ENCODE measurements at places on chromosomes 7 and 10.
A peak's percentile ranks its signal among the peaks of the same experiment; 100 is the strongest.

- no peak for DNase-seq
These were observed 17.6 kb upstream of the MCM10 start for GRCh38 chr10:13143766-13144165.

- DNase-seq: no peak
These were observed 100.6 kb downstream of the GPR26 start for GRCh38 chr10:123766761-123767160.

GRCh38 chr7:16991551-16991950 is 109.8 kb upstream of the AGR3 start:
- no peak for DNase-seq

- DNase-seq: no peak
These were observed 16.3 kb downstream of the TES start for GRCh38 chr7:116226664-116227063.

DNA sequence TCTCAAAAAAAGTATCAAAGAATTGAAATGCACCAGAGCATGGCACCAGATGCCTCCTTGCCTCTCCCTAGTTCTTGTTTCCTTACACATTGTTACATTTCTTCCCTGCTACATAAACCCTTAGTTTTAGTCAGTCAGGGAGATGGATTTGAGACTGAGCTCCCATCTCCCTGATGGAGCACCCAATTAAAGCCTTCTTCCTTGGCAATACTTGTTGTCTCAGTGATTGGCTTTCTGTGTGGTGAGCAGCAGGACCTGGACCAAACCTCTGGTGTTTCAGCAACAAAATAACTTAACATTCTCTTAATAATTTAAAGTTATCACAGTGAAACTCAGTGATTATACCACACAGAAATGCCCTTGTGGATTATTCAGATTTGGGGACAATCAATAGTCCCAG is 26.9 kb downstream of the PPP1R3C start:
- DNase-seq: no peak

- DNase-seq: no peak
These were observed 67.3 kb downstream of the PTN start for GRCh38 chr7:137276189-137276588.

GRCh38 chr10:72511459-72511858 is 114.4 kb downstream of the MICU1 start:
- no peak for DNase-seq

GRCh38 chr7:127586346-127586745 is 950 bp upstream of the GCC1 start:
- no peak for DNase-seq

- no peak for DNase-seq
These were observed 43.6 kb downstream of the TSPAN15 start for GRCh38 chr10:69494626-69495558.

DNA sequence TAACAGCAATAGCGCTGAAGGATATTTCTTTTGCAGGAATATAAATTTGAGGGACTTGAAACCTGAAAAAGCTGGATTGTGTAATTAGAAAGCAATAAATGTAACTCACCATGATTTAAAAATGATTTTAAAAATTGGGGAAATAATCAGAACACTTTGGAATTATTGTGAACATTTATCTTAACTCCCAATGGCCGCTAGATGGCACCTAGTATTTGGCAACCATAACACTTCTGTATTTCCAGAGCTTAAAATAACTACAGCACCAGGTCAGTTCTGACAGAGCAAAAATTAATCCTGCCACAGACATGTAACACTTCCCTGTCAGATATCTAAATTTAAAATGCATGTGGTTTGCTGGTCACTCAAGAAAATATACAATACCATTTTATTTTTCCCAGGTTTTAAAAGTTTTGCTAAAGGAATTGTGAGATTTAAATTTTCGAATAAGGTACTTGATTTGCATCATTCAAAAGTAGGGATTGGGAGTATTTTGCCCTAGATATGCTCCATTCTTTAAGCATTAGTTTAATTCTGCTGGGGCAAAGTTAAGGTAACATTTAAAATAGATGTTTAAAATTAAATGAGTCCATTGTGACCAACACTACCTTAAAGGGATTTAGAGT is 144.5 kb downstream of the PPP1R3A start:
- DNase-seq: no peak

DNA sequence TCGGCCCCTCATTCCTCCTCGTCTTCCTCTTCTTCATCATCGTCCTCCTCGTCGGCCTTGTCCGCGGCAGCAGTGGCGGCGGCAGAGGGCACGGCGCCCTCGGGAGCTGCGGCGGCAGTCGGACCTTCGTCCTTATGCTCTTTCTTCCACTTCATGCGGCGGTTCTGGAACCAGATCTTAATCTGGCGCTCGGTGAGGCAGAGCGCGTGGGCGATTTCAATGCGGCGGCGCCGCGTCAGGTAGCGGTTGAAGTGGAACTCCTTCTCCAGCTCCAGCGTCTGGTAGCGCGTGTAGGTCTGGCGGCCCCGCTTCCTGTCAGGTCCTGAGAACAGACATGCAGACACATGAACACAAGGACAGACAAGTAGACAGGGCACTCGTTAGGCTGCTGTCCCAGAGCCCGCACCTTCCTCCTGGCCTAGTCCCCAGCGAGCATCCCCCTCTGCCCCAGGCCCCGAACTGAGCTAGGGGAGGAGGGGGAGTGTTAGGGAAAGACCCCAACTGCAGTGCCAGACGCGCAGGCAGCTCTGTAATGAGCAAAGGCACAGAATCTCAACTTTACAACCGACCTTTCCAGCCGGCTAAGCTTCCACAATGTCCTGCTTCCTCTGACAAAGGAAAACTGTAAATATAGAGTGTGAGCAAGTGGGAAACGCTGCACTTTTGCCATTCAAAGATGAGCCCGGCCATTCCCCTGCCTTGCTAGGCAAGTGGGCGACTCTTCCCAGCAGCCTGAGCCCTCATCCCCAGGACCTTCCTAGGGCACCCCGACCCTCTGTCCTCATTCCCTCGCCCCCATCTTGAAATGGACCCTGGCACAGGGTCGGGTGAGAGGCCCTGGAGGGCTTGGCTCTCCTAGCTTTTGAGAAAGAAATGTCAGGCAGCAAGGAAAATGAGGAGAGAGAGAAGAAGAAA is 1.3 kb downstream of the HOXA7 start:
- DNase-seq: no peak

DNA sequence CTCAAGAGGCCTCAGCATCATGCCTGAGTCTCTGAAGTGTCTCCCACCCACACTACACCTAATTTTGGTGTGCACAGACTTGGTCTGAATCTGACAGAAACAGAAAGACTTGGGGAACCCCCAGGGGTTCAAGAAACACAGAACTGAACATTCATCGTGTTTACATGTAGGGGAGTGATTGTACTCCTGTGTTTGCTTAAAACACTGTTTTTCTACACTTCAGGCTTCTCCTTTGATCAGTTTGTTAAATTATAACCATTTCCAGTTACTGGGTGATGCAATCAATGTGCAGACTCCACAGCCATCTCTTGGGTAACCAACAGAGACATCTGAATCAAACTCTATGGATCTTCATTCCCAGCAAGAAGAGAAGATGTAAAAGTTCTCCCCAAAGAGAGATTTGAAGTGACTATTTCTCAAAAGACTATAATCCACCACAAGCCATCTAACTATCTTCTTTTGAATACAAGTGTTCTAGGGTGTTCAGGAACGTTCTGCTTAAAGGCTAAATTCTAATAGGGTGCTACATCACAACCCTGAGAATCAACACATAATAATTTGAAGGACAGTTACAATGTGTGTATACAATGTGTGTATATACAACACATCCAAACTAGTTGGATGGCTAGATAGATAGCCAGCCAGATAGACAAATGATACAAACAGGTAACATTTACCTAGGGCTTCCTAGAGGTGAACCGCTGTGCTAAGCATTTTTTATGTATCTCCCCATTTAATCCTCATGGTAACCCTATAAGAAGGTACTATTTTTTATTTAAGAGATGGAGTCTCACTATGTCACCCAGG is 34.2 kb downstream of the DNAJC12 start:
- DNase-seq: no peak

- no peak for DNase-seq
These were observed 3.5 kb upstream of the EN2 start for GRCh38 chr7:155454183-155455112.

DNA sequence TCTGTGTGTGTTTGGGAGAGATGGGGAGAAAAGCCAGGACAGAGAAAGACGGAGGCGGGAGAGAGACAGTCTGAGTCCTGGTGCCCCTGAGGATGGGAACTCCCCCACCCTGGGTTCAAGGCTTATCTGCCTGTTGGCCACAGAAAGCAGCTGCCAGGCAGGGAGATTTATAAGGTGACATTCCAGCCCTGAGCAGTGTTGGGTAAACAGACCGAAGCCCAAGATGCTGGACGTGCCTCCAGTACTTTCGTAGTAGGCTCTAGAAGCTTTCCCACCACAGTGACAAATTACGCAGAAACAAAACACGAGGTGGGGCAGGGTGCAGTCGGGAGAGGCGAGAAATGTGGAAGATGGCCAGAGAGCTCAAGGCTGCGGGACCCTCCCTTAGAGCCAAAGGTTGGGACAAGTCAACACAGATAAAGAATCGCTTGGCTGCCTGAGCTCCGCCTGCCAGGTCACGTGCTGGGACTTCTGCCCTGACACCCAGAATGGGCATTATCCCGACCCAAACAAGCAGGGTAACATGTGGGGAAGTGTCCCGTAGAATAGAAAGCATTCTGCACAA is 41.1 kb downstream of the CCDC3 start:
- no peak for DNase-seq

- no peak for DNase-seq
These were observed 123.6 kb downstream of the TCF7L2 start for GRCh38 chr10:113073549-113074189.

GRCh38 chr10:98364432-98365102 is 50.4 kb downstream of the PYROXD2 start:
- no peak for DNase-seq

DNA sequence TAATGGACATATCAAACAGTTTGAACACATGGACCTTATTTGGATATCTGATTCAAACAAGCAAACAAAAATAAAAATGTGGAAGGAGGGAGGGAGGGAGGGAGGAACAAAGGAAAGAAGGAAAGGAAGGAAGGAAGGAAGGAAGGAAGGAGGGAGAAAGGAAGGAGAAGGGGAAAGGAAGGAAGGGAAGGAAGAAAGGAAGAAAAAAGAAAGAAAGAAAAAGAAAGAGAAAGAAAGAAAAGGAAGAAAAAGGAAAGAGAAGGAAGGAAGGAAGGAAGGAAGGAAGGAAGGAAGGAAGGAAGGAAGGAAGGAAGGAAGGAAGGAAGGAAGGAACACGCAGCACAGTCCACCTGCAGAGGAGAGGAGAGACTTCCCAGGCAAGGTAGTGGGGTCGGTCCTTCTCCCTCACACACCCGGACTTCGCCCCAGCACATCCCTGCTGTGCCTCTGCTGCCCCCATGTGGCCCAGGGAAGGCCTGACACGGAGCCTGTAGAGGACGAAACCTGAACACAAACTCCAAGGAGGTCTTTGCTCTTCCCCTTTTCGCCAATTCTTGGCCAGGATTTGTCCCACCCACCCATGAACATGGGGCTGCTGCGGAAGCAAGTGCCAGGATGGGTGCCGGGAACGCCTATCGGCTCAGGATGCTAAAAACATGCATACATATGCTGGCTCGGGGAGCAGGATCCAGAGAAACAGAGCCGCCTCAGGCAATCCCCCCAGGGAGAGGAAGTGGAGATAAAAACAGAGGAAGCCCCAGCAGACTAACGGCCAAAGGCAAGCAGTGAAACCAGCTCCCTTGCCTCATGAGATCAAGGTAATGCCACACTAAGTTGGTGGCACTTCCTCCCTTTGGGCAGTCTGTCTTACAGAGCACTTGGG is 52.3 kb upstream of the DGKI start:
- peak; percentile 53 for DNase-seq

DNA sequence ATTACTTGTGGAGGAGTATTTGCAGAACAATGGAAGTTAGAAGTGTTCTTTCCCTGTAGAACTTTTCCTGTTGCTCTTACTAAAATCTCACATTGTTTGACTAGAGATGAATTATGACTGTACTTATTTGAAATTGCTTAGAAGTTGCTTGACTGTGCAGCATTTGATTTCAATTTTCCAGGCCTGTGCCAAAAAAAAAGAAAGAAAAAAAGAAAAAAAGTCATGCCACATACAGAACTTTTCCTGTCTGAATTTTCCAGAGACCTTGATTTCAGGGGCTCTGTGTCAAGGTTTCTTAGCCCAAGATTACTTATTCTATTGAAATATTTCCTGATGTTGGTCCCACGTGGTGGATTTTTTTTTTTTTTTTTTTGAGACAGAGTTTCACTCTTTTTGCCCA is 3.5 kb upstream of the FAM171A1 start:
- DNase-seq: no peak

- no peak for DNase-seq
These were observed 41.4 kb downstream of the HTR7 start for GRCh38 chr10:90816466-90816865.

DNA sequence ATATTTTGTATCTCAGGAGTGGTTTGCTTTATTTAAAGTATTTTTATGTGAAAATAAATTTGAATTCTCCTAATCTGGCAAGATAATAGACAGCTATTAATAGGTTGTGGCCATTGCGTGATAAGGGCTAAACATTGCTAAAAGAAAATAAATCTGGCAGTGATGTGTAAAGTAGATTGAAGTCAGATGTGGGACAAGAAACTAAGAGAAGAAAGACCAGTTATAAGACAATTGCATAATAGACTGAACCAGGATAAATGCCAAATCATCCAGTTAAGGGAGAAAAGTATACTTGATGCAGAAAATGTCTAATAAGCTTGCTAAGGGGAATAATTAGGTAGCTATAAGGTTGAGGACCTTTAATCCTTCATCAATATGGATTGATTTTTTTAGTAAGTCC is 197.5 kb upstream of the CSTF2T start:
- DNase-seq: no peak

DNA sequence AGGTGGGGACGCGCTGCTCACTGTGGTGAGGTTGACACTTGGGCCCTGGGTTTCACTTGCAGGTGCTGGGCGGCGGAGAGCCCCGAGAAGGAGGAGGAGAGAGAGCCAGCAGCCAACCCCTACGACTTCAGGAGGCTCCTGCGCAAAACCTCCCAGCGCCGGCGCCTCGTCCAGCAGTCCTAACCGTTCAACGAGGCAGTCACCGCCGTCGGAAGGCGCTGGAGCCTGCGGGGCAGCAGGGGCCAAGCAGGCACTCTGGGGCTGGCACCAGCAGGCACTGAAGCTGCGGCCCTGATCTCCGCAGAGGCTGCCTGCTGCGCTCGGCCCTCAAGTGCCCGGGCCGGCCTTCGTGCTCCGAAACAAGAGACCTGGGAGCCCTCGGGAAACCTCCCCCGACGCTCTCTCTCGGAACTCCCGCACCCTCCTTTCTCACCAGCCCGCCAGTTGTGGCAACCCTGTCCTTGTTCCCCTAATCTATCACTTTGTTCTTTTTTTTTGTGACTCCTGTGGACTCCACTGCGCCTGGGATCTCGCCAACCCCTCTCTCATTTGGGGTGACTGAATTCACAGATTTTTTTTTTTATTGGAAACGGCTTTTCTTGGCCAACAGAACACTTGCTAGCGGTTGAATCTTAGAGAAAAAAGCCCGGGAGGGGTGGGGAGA is 4.7 kb upstream of the GAD2 start:
- no peak for DNase-seq
